Activated T-helper 1 cell treated with anti-CD3 and anti-CD28 coated beads, Interleukin-2, amount 50 U/mL, for 16 hours (primary cell): ENCODE measurements at places on chromosomes 1 and 21.

DNA sequence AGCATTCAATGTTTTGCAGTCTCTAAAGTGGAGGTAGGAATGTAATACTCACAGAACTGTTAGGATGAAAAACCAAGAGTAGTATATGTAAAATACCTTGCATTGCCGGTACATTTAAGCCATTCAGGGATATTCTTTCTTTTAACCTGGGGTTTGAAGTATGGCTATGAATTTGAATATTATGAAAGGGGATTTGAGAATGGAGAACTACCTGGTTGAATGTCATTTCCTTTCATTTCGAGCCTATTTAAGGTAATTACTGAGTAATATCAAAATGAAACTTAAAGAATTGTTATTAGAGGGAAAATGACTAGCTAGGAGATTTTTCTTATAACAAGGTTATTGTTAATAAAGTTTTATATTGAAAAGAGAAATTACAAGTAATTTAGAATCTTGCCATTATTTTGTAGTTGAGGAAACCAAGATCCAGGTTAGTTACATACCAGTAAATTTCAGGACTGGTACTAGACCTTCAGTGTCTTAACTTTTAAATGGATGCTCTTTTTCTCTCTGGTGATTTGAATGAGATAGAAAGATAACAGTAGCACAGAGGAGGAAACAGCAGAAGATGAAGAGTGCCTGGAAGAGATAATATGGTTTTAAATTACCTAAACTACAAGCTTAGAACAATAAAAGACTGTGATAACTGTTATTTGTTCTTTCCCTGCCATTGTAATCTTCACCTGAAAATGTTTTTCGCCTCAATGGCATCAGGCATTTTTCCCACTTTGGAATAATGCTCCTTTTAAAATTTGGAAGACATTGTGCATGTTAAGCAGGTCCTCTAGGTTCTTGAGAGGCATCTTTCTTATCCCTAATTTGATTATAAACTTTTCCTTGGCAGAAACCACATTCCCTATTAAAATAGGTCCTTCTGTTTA lies 103.2 kb downstream of the PKN2 start:
- no peak for DNase-seq

GRCh38 chr21:38938343-38938742 lies 132.6 kb downstream of the ETS2 start:
- no peak for DNase-seq

DNA sequence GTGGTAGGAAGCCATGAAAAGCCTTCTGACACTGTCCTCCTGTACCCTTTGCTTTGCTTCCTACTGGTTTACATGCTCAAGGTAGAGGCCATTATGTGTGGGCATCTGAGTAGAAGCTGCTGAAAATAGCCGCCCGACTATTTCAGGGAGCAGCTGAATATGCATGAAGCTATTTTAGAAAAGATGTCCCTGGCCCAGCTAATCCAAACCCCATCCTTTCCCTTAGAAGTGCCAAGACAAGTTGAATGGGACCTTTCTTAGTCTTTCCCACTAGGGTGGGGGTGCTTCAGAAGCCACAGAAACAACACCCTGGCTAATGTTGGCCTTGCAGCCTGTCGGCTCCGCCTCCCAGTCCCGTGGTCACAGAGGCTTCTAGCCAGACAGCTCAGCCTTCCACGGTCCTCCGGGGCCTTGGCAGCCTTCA lies 205.1 kb upstream of the EDN2 start:
- DNase-seq = no peak

DNA sequence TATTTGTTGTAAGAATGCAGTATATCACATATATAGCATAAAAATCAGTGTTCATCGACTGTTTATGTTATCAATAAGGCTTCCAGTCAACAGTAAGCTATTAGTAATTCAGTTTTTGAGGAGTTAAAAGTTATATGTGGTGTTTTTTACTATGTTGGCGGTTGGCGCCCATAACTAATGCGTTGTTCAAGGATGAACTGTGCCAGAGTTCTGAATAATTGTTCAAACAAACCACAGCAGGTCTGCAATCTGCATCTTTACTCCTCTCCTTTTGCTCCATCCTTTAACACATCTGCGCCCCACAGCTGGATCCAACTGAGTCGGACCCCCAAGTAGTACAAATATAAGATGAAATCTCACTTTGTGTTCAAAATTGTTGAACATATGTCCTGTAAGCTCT lies 836.1 kb downstream of the LTN1 start:
- no peak for DNase-seq

GRCh38 chr1:25439287-25439686 lies 8.6 kb downstream of the MACO1 start:
- DNase-seq = no peak

DNA sequence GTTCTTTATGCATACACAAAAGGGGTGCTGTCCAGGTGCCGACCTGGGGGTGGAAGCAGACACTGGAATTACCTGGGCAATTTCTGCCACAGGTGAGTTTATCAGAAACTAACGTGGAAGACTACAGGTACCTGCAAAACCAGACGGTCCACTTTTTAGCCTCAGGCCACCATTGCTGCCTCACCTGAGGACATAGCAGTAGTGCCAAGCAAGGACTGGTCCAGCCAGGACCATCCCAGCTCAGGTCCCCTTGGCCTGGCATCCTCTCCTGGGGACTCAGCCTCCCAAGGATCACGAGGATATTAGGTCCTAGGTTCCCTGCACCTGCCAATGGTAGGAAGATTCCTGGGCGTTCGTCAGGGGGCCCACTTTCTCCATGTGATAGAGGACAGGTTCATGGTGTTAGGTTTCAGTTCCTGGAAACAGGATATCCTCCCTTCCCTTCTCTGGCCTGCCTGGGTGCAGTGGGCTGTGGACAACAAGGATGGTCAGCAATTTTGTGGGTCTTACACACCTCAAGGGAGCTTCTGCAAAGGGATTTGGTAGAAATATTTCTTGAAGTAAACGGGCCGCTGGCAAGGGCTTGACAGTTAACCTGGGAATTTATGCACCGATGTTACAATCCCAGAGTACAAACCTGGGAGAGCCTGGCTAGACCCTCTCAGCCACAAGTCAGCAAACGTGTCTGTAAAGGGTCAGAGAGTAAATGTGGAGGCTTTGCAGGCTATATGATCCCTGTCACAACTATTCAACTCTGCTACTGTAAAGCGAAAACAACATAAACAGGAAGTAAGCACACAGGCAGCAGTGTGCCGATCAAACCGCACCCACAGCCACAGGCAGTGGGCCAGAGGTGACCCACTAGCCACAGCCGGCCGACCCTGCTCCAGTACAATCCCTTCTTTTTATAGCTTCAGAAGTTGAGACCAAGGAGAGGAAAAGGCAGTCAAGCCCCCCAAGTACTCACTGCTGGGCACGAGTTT lies 71.4 kb upstream of the RAB4A start:
- DNase-seq = no peak

- no peak for DNase-seq
Measured at GRCh38 chr1:121546830-121547591, 362.2 kb downstream of the SRGAP2C start.

- no peak for DNase-seq
Measured at GRCh38 chr21:33943293-33943692, 27.7 kb upstream of the ATP5PO start.
